ENCODE measurements at places on chromosomes 4 and X.
A peak's percentile ranks its signal among the peaks of the same experiment; 100 is the strongest.

DNA sequence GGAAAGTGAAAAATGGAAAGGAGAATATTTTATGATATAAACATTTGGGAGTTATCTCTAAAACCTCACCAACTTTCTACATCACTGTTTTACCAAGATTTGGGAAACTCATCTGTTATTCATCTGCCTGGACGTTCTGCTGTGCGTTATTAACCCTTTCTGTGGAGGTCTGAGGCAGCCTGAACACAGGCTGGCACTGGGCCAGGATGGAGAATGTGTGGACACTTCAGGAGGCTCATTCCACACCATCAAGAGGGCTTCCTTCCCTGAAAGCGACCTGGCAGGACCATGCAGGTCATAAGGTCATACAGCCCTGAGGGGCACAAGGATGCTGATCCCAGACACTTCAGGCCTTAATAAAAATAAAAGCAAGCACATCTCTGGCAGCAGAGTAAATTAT is 31.2 kb upstream of the TMEM184C start:
- DNase-seq, result no peak

GRCh38 chrX:91331476-91331875 is 103.2 kb upstream of the PABPC5 start:
- no peak for DNase-seq

DNA sequence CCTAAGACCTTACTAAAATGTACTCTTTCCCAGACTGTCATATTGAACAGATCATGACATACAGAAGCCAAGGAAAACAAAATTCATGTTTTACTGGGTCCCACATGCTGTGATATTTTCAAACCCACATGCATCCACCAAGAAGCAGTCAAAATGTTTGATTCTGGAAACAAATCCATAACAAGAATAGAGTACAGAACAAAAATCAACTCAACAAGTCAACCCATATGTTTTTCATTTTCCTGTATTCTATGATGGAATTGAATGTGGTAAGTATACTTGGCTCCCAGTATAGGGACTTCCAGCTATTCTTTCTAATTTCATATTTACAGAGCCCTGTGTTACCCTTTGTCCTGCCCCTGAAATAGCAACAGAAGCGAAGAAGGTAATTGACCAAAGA is 106.8 kb downstream of the COL25A1 start:
- no peak for DNase-seq

DNA sequence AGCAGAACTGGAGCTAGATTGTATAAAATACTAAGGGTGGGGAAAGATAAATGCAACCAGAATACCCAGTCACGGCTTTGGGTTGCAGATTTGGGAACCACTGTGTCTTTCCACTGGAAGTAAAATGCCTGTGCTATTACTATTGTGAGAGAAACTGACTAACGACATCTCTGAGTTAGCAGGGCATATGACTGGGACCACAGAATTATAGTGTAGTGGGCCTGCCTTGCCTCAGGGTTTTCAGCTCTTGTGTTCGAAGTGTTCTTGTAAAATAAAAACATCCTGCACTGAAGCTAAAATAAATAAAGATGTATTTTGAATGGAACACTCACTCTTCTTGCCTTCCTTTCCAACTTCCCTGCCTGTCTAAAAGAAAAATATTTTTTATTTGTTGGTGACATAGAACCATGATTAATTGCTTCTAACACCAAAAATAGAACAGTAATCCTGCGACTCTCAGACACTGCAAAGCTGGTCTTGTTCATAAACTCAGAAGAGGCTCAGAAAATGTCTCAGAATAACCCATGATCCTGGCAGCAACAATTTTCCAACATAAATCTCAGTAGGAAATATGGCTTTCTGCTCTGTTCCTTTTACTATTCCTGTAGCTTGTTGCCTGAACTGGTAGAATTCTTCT is 104.2 kb downstream of the FAM47B start:
- DNase-seq, result no peak

DNA sequence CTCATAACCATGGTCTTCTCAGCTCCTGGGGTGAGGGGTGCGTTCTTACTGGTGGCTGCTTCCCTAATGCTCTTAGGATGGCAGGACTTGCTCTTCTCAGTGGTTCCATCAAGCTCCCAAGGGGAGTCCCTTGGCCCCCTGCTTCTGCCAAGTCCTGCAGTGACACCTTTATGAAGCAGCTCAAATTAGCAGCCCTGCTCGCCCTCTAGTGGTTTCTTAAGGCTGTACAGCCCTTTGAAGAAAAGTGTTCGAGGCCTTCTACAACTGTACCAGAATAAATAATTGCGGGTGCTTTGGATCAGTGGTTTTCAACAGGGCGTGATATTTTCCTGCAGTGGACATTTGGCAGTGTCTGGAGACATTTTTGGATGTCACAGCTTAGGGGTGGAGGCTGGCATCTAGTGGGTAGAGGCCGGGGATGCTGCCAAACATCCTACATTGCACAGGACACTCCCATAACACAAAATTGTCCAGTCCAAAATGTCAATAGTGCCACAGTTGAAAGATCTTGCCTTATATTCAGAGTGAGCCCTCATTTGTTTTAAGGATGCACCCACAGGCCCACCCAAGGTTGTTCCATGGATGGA is 204.7 kb upstream of the S100G start:
- no peak for DNase-seq

DNA sequence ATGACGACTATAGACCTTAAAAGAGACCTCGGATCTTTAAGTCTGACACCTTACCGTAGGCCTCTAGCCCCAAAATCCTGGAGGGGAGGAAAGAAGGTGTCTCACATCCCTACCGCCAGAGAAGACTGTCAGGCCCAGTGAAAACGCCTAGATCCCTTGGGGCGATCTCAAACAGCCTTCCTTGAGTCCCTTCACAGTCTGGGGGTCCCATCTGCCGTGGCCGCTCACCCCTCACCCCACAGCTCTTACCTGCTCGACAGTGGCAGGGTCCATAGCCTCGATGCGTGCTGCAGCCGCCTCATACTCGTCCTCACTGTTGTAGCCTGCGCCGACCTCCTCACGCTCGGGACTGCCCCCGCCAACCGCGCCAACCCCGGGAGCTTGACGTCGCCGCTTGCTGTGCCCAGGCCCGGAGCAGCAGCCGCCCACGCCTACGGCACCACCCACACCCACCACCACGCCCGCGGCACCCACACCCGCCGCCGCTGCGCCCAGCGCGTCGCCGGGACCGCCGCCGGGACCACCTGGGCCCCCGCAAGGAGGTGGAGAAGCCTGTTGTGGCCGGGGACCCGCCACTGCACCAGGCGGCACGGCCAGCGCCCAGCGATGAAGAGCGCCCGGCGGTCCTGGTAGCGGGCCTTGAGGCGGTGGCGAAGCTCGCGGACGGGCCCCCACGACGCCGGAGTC is 536 bp downstream of the OTUD5 start:
- DNase-seq, result no peak

DNA sequence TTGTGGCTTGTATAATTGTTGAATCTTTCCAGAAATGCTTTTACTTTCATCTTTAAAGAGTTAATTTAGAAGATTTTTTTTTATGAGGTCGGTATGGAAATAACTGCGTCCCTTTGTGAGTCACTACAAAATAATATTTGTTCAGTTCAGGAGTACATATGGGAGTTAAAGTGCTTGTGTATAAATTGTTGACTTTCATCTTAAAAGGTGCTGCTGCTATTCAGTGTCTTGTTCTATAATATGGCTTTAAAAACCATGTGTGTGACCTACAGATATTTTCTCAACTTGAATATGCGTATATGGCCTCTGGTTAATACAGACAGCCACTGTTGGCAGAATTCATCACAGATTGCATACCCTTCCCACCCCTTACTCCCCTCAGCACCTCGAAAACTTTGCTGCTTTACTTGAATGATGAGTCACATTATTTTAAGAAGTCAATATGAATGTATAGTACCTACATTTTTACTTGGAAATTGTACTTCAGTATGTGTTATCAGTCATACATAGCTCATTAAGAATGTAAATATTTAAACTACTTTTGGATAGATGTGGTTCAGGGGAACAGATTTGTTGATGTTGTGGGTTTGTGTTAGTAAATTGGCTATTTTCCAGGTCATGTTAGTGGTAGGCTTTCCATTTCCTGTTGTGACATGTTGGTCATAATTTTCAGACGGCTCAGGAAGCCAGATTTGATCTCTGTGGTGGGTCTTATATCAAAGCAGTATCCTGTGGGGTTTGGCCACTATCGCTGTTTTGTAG is 1.5 kb downstream of the CLCN3 start:
- no peak for DNase-seq

- no peak for DNase-seq
These were observed 90.2 kb upstream of the FAM241A start for GRCh38 chr4:112055100-112055499.

GRCh38 chrX:13652287-13652793 is 601 bp upstream of the TCEANC start:
- DNase-seq, result no peak

- DNase-seq, result no peak
These were observed 39.9 kb downstream of the FAM149A start for GRCh38 chr4:186144198-186144945.

DNA sequence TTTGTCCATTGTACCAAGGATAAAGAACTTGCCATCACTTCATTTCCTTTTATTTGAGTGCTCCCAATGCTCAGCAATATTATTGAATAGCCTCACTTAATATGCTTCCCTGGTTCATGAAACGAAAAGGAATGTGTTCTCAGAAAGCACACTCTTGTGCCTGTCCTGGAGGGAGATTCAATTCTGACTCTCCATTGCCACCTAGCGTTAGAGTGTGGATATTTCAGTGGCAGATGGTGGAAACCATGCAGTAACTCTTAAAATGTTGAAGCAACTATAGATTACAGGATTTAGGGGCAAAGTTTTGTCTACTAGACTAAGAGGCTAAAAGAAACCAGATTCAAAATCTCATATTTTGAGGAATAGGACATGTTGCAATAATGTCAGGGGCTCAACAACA is 36.0 kb downstream of the GAB3 start:
- DNase-seq, result no peak

DNA sequence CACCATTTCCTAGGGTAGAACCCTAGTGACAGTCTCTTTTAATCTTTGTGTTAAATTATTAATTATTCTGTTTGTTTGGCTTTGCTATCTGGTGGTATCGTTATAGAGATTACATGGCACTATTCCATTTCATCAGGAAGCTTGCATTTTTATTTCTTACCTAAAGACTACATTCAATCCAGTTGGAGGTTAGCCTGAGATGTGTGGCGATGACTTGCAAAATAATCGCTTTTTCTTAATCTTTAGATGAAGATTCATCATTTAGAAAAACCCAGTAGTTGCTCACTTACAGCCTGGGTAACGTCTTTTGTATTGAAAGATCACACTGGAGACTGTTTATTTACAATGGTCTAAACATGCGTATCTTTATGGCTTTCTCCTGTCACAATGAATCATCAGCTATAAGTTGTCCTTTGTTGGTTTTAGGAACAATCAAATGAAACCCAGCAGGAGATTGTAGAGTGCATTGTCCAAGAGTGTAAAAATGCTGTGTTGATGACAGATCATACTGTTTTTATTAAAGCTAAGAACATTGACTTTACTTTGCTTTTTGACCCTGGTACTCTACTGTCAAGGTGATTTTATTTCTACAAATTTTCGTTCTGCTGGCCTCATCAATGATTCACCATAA is 281.7 kb upstream of the PITX2 start:
- no peak for DNase-seq

DNA sequence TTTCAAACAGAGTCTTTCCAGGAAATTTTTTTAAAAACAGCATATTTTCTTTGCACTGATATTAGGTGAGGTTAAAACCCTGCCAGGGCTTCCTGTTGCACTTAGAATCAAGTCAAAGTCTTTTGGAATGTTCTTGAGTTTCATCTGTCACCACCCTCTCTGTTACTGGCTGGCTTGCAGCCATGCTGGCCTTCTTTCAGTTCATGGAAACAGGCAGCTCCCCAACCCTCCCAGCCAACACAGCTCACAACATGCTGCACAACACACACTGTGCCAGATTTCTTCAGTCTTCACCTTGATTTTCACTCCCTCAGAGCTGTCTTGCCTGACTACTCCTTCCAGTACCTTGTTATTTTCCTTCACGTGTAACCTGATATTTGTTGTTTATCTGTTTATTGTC is 129.5 kb downstream of the KCNIP4 start:
- DNase-seq, result no peak

GRCh38 chr4:114780205-114780604 is 181.6 kb downstream of the UGT8 start:
- DNase-seq, result no peak

DNA sequence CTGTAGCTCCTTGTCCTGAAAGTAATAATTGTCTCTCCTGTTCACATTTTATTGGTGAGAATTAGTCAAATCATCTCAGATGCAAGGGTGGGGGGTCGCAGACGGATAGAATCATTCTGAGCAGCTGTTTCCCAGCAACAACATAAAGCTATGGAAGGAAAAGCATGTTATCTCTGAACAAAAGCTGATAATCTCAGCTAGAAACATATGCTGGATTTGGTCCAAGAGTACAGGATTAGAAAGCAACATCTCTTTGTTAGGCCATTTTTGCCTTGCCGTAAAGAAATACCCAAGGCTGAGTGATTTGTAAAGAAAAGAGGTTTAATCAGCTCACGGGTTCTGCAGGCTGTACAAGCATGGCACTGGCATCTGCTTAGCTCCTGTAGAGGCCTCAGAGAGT is 472.8 kb upstream of the BOD1L1 start:
- DNase-seq, result no peak

- no peak for DNase-seq
These were observed 285.5 kb downstream of the PDGFC start for GRCh38 chr4:156686120-156686519.

DNA sequence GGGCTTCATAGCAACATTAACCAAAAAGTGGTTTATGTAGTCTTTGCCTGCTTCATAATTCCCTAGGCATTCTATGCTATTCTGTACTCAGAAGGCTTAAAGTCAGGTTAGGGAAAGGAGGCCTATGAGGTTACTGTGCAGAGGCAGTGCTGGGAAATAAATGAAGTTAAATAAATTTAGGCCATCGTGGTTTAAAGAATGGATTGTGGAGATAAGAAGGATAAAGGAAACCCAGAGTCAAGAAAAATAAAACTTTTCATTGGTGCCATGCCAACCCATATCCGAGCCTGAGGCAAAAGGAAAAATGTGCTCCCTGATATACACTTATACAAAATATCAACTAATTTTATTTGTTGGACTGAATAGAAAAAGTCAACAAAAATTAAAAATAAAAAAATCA is 70.2 kb downstream of the AR start:
- no peak for DNase-seq

DNA sequence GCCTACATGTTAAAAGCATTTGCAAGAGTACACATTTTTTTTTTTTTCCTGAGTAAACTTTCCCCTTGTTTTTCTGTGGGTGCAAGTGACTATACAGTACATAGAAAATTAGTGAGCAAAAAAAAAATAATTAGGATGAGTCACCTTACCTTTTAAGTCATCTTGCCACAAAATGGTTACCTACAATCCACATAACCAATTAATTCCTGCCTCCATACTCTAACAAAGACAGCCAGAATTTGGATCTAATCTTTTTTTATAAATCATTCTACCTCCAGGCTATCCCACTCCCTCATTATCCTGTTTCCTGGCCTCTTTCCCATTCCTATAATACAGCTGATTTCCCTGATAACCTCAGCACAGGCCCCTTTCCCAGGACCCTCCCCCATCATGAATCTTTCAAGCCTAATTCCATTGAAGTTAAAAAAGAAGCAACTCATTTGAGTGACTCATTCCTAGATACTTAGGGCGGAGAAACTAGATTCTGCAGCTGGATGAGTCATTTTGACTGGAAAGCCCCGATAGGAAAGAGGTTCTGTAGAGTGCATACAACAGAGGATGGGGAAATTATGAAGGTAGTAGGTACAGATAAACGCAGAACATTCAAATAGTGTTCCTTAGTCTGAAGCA is 128.2 kb downstream of the C4orf51 start:
- DNase-seq, result peak; percentile 35

Data from stimulated activated CD4-positive, alpha-beta T cell treated with anti-CD3 and anti-CD28 coated beads, Interleukin-15, amount 100 ng/mL, for 48 hours (primary cell).